ACHN (cell line): ENCODE measurements at places on chromosomes 6 and 20.

DNA sequence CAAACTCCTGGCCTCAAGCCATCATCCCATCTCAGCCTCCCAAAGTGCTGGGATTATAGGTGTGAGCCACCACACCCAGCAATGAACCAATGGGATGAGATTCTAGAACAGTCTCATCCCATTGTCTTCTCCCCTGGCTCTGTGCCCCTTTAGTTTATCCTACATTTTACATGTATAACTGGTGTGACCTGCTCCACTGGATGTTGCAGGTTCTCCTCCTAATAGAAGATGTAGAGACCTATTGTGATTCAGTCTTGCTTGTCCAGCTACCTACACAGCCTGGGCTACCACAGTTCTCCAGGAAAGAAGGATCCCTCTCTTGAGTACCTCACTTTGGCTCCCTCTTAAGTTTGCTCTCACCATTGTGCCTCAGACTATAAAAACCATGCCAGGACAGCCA, 2.0 kb upstream of the FKBPL start:
- DNase-seq = no peak

DNA sequence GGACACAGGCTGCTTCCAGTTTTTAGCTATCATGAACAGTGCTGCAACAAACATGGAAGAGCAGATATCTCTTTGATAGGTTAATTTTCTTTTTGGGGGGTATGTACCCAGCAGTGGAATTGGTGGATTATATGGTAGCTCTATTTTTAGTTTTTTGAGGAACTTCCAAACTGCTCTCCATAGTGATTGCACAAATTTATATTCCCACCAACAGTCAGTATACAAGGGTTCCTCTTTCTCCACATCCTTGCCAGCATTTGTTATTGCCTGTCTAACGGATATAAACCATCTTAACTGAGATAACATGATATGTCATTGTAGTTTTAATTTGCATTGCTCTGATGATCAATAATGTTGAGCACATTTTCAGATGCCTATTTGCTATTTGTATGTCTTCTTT, 237.6 kb downstream of the MMUT start:
- DNase-seq = no peak

DNA sequence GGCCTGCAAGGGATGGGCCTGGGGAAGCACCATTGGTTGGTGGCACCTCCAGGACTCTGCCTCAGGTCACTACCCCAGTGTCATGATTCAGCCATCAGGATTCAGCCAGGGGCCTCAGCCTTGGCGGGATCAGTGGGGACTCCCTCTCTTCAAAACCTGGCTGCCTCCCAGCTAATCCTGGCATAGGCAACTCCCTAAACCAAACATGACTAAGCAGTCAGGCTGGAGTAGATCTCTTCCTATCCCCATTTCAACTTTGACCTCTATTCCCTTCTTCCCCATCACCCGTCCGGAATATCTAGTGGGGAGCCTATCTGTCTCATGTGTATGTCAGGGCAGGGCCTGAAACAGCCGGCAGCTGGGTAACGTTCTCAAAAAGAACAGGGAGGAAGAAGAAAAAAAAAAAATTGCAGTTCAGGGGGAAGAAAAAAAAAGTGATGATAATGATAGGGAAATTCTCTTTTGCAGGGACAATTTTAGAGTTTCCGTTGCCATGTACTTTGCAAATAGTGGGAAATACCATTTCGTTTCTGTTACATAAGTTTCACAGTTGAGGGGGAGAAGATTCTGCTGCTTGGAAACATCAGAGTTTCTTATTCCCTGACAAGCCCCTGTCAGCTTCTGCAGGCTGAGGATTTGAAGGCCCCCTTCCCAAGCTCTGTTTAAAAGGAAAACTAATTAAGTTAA, 4.1 kb upstream of the PREX1 start:
- peak; percentile 25 for DNase-seq

- no peak for DNase-seq
Measured at GRCh38 chr6:40442591-40442990, 144.6 kb downstream of the LRFN2 start.

DNA sequence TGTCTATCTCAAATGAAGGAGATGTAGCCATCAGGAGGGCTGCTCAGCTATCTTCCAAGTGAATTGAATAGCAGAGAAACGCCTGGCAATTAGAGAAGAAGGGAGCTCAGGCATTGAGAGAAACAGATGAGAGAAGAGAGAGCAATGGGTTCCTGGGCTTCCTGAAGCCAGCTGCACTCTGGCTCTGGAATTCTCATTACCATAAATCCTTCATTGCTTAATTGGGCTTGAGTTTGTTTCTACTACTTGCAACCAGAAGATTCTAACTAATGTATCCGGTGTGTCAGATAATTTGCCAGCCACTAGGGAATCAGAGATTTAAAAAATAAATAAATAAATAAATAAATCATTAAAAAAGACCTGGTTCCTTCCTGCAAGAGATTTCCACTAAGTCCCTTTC, 25.0 kb upstream of the CDKAL1 start:
- DNase-seq = no peak

DNA sequence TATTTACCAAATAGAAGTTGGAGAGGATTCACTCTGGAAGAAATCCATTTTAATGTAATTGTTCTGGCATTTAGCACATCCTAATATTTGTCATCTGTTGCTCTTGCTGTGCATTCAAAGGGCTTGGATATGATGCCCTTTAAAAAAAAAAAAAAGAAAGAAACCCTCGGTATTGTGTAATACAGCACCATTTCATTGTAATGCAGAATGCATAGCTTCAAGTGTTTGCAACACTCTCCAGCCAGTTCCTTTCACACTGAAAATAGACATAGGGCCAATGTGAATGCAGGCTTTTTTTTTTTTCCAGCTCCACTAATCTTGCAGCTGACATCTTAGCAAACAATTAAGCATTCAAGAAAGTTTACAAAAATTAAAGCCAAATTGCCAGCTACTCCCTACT, 197.4 kb upstream of the POU3F2 start:
- DNase-seq = no peak

DNA sequence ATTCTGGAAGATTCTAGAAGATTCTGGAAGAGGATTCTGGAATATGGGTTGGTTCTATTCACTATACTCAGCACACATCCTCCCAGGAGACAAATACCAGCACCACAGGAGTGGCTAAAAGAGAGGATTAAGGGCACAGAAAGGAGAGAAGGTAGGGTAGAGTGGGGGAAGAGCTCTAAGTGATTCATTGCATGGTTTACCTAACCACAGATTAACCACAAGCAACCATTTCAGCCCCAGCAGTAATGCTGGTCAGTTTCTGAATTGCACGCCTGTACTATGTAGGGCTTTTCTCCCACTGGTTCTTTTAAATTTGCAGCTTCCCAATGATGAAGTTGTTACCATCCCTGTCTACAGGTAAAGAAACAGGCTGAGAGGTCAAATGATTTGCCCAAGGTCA, 192.7 kb upstream of the PMEPA1 start:
- DNase-seq = peak; percentile 56

DNA sequence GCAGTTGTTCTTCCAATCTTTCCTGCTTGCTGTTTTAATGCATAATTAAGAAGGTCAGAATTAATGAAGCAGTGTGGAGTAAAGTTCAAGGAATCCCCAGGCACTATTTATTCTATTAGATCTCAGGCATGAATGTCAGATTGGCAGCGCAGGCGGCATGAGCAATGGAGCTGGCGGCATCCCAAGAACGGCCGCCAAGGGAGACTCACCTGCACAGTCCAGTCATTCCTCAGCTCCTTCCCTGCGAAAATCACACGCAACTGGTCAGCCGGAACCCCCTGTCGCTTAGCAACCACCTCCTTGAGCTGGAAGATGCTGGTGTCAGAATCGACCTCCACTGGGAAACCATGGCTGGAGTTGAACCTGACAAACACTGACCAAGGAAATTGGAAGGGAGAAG, 284.5 kb downstream of the PRKN start:
- DNase-seq = peak; percentile 9
